Testis (tissue), 5 donors: ENCODE measurements at places on chromosomes 2 and 18.
A peak's percentile ranks its signal among the peaks of the same experiment; 100 is the strongest.

DNA sequence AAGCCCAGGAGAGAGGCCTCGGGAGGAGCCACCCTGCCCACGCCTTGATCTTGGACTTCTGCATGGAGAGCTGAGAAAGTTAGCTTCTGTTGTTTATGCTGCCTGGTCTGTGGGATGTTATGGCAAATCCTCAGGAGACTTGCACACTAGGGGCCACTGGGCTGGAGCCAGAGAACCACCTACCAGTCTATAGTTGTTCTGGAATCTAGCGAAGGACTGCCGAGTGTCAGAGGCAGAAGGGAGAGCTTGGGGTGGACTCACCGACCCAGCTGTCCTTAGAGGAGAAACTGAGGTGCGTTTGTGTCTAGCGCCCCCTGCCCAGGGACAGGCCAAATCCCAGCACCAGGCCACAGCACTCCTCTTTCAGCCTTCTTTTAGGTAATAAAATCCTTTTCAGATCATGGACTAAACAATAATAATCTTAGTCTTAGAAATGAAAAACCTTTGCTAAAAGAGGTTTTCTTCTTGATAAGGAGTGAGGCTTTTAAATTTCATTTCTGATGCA lies 398.7 kb upstream of the SALL3 start:
- no peaks in the 10 kb centered on the region for H3K4me1 ChIP-seq
- H3K27me3 ChIP-seq = no peaks in the 10 kb centered on the region
- no peak overlapping the region for H3K4me3 ChIP-seq
- DNase-seq = no peak
- no peak overlapping the region for H3K27ac ChIP-seq
- H3K36me3 ChIP-seq = no peaks in the 10 kb centered on the region

- no peak overlapping the region for H3K27ac ChIP-seq
- H3K4me3 ChIP-seq = no peak overlapping the region
- no peaks in the 10 kb centered on the region for H3K4me1 ChIP-seq
- DNase-seq = no peak
- no peaks in the 10 kb centered on the region for H3K36me3 ChIP-seq
Observed at GRCh38 chr2:68412127-68412819, 47.2 kb downstream of the PLEK start.

GRCh38 chr2:203743441-203743981 lies 37.1 kb downstream of the CD28 start:
- no peak for DNase-seq
- H3K4me1 ChIP-seq = no peaks in the 10 kb centered on the region
- no peak overlapping the region for H3K4me3 ChIP-seq
- no peaks in the 10 kb centered on the region for H3K36me3 ChIP-seq

- H3K4me1 ChIP-seq = peaks cover 13% of the 10 kb centered on the region
- H3K4me3 ChIP-seq = peak overlapping the region; percentile 76
- peak overlapping the region; percentile 86 for H3K27ac ChIP-seq
- H3K36me3 ChIP-seq = no peaks in the 10 kb centered on the region
- no peaks in the 10 kb centered on the region for H3K27me3 ChIP-seq
Observed at GRCh38 chr2:174247474-174248186, 702 bp downstream of the OLA1 start.

- H3K36me3 ChIP-seq = no peaks in the 10 kb centered on the region
- DNase-seq = no peak
- H3K4me1 ChIP-seq = peaks cover 59% of the 10 kb centered on the region
- no peak overlapping the region for H3K27ac ChIP-seq
- no peak overlapping the region for H3K4me3 ChIP-seq
Observed at GRCh38 chr2:218327451-218328210, 29.0 kb upstream of the CATIP start.

GRCh38 chr2:233400961-233401360 lies 46.7 kb downstream of the DGKD start:
- H3K27me3 ChIP-seq = no peaks in the 10 kb centered on the region
- DNase-seq = no peak

- H3K27me3 ChIP-seq = no peaks in the 10 kb centered on the region
- no peak overlapping the region for H3K27ac ChIP-seq
- DNase-seq = no peak
- H3K4me1 ChIP-seq = no peaks in the 10 kb centered on the region
Observed at GRCh38 chr2:195711478-195711877, 54.5 kb downstream of the SLC39A10 start.

GRCh38 chr2:106546391-106546990 lies 59.3 kb downstream of the CD8B2 start:
- DNase-seq = no peak
- no peaks in the 10 kb centered on the region for H3K36me3 ChIP-seq
- no peak overlapping the region for H3K27ac ChIP-seq
- no peak overlapping the region for H3K4me3 ChIP-seq

DNA sequence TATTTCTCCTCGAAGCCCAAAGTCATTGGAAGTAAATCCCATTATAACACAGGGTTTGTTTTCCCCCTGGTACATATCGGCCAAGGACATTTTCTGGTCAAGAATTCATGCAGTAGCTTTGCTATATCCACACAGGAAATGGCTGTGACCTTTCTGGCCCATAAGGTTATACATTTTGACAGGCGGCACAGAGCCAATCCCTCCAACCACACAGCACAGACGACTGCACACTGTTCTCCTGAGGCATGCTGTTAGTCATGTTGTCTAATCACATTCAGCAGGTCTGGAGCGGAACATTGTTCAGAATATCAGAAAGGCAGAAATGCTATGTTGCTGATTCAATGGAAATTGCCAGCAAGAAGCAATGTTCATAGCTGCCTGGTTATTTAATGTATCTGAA lies 742.3 kb upstream of the SLC8A1 start:
- no peaks in the 10 kb centered on the region for H3K4me1 ChIP-seq
- no peak overlapping the region for H3K4me3 ChIP-seq
- H3K27me3 ChIP-seq = no peaks in the 10 kb centered on the region

GRCh38 chr2:197674591-197674990 lies 796 bp downstream of the RFTN2 start:
- H3K4me1 ChIP-seq = no peaks in the 10 kb centered on the region
- no peaks in the 10 kb centered on the region for H3K27me3 ChIP-seq
- H3K4me3 ChIP-seq = peak overlapping the region; percentile 35

DNA sequence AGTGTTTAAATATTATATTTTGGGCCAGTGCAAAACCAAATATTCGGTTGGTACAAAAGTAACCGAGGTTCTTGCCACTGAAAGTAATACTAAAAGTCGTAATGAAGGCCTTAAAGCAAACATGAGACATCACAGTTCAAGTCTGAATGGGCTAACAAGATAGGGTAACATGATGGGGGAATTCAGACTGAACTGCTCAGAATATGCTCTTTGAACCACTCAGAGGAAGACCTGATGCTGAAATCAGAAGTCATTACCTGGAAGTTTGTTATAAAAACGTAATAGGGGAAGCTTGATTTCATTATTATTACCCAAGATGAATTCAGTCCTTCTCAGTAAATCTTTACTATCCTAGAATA lies 26.6 kb downstream of the CDKL4 start:
- no peak overlapping the region for H3K4me3 ChIP-seq
- no peaks in the 10 kb centered on the region for H3K4me1 ChIP-seq
- H3K36me3 ChIP-seq = no peaks in the 10 kb centered on the region
- H3K27me3 ChIP-seq = no peaks in the 10 kb centered on the region

DNA sequence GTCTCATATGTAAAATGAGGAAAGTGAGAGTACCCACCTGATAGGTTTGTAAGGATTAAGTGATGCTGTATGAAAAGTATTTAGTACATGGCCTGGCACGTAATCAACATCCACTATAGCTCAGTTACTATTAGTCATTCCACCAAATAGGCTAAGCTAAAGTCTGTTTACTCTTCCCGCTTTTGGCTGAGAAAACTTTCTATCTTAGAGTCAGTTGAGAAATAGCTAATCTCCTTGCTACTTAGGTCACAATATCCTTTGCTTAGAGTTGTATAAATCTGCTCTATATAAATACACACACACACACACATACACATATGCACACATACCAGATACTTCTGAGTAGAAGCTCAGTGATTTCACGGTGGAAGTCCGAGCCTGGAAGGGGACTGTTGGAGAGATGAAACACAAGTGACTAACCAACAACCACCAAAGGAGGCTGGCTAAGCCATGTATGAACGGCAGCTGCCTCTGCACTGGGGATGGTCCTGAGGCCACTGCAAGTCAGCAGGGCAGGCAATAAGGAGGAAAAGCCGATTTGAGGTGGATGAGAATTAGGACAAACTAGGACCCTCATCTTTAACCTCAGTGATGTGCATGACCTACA lies 104.6 kb upstream of the EPHA4 start:
- no peak for DNase-seq
- H3K36me3 ChIP-seq = no peaks in the 10 kb centered on the region
- no peaks in the 10 kb centered on the region for H3K4me1 ChIP-seq
- H3K4me3 ChIP-seq = no peak overlapping the region

GRCh38 chr2:85661139-85661858 lies 6.7 kb downstream of the SFTPB start:
- peaks cover 13% of the 10 kb centered on the region for H3K4me1 ChIP-seq
- no peak overlapping the region for H3K4me3 ChIP-seq
- H3K27me3 ChIP-seq = no peaks in the 10 kb centered on the region
- DNase-seq = no peak
- no peaks in the 10 kb centered on the region for H3K36me3 ChIP-seq
